Stimulated activated CD8-positive, alpha-beta memory T cell treated with anti-CD3 and anti-CD28 coated beads, Interleukin-4, amount 100 ng/mL, for 4 hours (primary cell): ENCODE measurements at places on chromosomes 7 and 10.

- DNase-seq = no peak
Measured at GRCh38 chr10:10564081-10564794, 453.4 kb upstream of the CELF2 start.

GRCh38 chr7:150668472-150668911 lies 17.0 kb upstream of the GIMAP2 start:
- peak; percentile 53 for DNase-seq

DNA sequence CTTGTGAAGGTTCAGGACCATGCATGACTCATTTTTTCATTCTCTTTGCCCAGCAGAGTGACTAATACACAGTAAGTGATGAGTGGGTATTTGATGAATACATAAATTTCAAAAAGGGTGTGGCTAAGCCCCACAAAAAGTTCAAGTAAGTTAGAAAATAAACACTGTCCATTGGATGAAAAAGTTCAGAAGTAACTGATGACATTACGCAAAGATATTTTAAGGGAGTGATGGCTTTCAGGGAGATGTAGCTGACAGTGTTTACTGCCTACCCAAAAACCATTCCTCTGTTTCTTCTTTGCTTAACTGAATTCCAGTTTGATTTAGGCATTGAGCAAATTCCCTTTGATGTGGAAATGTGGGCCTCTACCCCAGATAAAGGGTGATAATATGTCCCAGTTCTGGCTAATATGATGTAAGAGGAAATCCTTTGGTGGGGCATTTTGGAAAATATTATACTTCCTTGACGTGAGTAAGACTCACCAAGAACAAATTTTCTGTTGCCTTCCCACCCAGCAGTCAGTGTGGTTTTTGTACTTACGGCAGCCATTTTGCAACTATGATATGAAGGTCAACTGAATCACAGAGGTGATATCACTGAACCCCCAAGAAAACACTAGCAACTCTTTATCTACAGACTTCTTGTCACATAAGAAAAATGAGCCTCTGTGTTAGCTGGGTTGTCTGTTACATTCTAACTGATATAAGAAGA lies 29.0 kb upstream of the EBLN1 start:
- no peak for DNase-seq

- DNase-seq = no peak
Measured at GRCh38 chr7:96562458-96562857, 147.2 kb downstream of the SEM1 start.

DNA sequence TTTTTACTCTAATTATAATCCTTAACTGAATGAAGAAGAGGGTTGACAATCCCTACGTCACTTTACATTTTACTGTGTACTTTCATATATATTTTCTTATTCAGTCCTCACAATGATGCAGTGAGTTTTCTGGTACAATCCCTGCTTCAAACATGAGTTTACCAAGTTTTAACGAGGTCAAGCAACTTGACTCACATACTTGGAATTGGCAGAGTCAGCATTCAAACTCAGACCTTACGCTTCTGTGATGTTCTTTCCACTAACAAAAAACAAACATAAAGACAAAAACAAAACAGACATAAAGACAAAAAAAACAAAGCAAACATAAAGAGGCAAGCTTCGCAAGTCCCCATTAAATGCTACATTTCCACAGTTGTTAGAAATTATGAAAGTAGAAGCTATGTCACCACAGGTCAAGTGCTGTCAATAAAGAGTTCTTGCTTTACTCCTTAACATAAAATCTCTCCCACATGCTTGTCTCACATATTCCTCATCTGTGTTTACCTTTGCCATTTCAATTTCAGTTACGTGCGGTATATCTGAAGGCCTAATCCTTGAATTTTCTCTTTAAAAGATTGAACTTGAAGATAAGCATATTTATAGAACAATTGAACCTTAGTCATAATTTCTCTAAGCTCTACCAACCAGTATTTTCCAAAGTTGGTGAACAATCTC lies 217.3 kb downstream of the CELF2 start:
- DNase-seq = no peak

DNA sequence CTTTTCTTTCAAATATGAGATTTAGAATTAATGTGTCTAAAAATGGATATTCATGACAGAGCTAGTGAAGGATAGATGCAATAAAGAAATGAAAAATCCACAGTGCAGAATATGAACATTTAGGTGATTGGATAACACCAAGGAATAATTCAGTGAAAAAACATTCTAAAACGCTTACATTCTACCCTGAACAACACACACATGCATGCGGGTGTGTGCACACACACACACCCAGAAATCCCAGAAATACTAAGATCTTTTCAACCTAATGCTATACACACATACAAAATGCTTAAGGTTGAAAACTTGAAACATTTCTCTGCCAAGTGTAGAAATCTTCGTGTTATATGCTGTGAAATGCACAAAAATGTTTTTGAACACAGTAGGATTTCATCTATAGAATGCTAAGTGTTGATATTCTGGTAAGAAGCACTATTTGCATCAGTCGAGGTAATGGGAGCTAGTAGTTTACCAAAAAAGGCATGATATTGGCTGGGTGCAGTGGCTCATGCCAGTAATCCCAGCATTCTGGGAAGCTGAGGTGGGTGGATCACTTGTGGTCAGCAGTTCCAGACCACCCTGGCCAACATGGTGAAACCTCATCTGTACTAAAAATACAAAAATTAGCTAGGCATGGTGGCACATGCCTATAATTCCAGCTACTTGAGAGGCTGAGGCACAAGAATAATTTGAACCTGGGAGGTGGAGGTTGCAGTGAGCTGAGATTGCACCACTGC lies 600.6 kb downstream of the PHTF2 start:
- DNase-seq = no peak

DNA sequence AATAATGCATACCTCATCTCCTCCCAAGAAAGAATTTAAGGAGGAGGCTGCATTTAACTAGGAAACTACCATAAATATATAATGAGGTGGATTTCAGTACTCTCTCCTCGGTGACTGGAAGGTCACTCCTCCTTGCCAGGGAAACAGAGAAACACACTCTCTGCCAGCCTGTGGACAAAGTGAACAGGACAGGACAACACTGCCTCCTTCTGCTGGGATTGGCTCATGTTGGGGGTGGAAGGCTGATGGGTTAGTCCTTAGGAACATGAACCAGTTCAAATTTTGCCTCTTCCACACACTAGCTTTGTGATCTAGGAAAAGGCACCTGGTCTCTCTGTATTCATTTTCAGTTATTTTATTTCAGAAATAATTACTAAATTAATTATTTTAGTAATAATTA lies 50.6 kb upstream of the STEAP4 start:
- DNase-seq = no peak

GRCh38 chr7:51033727-51034520 lies 251.2 kb upstream of the GRB10 start:
- DNase-seq = no peak

DNA sequence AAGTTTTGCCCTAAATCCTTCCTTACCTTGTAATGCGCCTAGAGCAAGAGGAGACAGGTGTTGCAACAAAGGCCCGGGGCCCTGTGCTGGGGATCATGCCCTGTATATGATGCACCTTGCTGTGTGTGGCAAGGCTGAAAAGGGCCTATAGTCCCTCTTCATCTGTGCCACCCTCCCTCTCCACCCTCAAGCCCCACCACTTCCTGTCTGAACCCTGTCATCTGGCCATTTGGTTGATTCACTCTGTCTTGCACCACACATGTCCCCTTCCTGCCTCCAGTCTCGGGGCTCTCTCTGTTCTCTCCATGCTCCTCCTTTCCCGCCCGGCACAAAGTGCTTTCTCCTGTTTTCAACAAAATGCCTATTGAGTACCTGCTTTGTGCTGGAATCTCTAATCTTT lies 11.5 kb upstream of the MALSU1 start:
- no peak for DNase-seq

DNA sequence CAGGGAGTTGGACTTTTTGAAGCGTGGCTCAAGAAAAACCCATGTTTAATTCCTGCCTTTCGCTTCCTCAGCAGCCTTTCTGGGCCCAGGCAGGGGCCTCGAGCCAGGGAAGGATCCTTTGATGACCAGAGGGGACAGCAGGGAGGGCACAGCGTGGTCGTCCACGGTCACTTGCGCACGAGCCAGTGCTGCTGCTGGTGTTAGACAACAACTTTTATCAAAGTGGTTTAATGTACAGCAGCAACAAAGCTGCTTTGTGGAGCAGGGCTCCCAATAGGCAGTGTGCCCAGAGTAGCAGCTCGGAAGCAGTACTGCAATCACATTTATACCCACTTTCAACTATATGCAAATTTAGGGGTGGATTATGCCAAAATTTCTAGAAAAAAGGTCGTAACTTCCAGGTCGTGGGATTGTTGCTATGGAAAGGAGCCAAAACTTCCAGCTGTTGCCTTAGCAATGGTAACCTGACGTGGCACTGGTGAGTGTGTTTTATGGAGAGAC lies 6.1 kb downstream of the GIMAP1 start:
- no peak for DNase-seq

GRCh38 chr7:102018876-102019275 lies 201.4 kb downstream of the CUX1 start:
- DNase-seq = no peak

- DNase-seq = no peak
Measured at GRCh38 chr10:31299119-31299518, 19.9 kb upstream of the ZEB1 start.

DNA sequence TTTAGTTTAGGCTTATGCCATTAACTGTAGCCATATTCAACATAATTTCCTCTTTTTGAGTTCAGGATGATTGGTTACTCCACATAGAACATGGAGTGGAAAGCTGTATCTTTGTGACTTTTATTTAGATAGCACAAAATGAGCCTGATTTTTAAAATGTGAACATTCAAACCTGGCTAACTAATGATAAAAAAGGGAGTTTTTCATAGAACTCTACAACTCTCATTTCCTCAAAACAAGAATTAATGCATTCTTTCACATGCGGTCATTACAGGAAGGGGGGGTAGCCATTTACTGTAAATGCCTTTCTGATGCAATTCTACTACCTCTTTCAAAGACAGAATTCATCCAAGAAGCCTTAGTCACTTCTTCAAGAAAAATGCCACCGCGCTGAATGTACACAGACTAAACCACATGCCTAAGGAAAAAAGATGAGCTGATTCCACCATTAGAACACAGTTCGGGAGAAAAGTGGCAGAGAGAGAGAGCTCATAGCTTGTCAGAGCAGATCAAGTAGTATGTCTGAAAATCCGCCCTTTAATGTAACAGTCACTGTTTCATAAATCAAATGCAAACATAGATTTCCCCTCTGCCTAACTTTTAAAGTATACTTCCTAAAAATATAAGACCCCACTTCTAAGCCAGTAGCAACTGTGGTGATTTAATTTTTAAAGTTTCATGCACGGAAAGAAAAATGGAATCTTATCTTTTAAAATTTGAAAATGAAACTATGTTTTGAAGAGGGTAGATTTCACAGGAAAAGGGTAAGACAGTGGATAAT lies 226.4 kb upstream of the KLF14 start:
- DNase-seq = no peak

GRCh38 chr7:70134029-70134770 lies 535.9 kb downstream of the AUTS2 start:
- DNase-seq = no peak

GRCh38 chr7:67348171-67348570 lies 351.5 kb downstream of the TYW1 start:
- no peak for DNase-seq
